H4 (cell line): ENCODE measurements at places on chromosomes 7 and 10.
A peak's percentile ranks its signal among the peaks of the same experiment; 100 is the strongest.

DNA sequence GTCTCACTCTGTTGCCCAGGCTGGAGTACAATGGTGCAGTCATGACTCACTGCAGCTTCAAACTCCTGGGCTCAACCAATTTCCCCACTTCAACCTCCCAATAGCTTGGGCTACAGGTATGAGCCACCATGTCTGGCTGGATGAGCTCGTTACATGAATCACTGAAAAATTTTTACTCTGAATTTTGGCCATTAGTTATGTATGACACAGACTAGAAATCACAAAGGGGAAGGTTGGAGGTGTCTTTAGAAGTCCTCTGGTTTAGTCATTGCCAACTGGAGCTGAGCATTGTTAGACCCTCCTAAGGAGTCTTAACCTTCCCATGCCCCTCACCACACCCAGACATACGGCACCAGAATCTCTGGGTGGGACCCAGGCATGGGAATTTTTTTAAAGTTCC is 34.7 kb downstream of the SVIL start:
- no peak for DNase-seq

- DNase-seq: no peak
Measured at GRCh38 chr10:103278537-103278823, 1.5 kb downstream of the INA start.

GRCh38 chr7:30564243-30564892 is 30.3 kb upstream of the GARS1 start:
- peak; percentile 94 for DNase-seq

DNA sequence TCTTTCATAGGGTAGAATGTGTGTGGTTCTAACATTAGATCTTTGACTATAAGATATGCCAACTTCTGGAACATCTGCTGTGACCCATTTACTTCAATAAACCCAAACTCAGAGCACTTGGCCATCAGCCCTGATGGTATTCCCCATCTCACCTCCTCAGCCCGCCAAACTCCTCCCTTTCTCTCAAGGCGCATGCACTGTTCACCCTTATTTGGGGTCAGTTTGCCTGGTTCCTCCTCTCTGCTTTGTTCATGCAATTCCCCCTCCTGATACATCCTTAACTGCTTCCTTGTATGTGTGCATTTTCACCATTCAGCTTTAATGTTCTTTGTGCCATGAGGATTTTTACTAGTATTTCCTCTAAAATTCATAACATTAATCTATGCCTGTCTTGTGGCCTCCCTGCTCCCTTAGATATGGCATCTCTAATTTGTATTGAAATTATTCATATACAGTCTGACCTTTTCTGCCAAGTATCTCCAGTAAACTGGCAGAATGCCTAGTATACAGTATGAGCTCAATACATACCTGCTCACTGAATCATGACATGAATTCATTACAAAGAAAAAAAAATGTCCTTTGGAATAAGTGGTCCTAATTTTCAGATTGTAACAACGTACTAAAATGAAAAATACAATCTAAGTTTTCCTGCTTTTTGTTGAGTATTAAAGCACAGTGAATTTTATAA is 336.8 kb upstream of the IGFBP3 start:
- peak; percentile 86 for DNase-seq

GRCh38 chr10:124700293-124701037 is 43.7 kb downstream of the FAM53B start:
- DNase-seq: no peak

GRCh38 chr10:13272164-13272571 is 27.7 kb downstream of the PHYH start:
- DNase-seq: no peak

DNA sequence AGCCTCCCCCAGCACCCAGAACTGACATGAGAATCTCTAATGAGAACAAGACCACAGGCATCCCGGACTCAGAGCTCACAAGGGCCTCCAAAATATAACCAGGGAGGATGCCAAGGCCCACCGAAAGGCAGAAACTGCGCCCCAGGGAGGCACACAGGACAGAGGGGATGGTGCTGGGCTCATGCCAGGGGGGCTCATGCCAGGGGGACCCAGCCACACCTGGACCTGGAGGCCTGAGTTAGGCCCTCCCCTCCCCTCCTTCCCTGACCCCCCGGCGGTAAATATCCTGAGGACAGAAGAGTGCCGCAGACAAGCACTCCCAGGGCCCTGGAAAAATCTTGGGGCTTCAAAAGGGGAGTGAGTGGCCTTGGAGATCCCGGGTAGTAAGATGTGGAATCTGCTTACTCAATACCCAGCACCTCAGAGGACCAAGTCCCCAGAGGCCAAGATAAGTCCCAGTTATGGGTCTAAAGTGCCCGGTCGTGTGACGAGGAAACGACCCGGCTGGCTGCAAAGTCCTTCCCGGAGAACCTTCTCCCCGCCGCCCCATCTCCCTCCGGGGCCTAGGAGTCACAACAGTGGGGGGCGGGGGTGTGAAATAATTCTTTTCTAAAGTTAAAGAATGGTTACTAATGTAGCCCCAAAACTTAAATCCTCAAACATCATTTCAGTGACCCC is 11.9 kb downstream of the PDGFA start:
- no peak for DNase-seq

DNA sequence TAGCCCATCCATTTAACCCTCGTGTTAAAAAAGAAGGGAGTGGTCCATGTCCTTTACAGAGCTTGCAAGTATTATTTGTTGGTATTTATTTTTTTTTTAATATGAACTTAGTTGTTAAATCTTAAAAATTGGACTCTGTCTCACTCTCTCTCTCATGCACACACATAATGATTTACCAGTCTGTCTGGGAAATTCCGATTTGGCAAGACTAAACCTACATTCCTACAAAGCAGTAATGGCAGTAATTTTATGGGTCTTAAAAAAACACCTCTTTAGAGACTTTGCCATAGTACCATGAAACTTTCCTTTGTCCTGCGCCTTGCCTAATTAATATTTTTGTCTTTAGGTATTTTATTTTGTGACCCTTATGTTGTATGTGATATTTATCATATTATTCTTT is 239.5 kb upstream of the PPP1R3A start:
- DNase-seq: no peak

DNA sequence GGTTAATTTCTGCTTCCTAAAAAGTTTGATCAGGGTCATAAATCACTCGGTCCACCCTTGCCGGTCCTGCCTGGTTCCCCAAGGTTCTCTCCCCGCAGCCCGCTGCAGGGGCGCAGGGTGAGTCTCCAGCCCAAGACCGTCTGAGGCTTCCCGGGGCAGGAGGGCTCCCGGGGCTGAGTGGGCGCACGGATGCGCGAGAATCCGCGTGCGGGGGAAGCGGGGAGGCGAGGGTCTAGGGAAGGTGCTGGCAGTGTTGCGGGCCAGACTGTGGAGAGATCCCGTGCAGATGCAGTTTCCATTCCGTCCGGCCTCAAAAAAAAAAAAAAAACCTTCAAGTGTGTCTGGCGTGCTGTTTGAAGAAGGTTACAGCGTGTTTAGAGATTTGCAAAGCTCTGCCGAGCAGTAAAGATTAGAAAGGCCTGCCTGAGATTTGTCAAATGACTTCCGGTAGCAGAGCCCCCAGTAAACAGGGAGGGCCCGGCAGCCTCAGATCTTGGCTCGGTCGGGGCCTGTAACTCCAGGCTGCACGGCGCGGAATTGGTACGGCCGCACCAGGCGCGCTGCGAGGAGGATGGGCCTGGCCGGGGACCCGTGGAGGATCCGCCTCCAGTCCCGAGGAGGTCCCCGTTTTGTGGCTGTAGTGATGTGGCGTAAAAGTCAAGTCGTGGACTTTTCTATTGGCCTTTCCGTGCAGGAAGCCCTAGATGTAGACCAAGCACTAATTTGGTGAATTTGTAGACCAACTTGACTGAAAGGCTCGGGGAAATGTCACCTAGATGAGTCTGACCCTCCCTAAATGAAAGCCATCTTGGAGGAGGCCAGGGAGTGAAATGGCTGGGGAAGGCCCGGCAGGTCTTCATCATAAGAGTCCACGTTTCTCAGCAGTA is 293.2 kb upstream of the NFE2L3 start:
- DNase-seq: no peak

DNA sequence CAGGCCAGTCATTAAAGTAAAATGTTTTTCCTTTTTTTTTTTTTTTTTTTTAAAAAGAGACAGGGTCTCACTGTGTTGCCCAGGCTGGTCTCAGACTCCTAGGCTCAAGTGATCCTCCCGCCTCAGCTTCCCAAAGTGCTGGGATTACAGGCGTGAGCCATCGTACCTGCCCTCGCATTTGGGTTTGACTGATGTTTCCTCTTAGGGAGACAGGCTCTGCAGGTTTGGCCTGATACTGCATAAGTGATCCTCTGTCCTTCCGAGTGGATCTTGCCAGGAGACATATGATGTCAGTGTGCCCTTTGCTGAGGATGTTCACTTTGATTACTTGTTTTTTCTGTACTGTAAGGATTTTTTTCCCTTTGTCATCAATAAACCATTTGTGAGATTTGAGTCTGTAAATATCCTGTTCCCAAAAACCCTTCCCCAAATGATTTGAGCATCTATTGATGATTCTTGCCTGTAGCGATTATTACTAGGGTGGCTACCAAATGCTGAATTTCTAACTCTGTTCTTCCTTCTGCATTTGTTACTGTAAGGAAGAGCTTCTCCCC is 19.7 kb downstream of the LIMK1 start:
- no peak for DNase-seq

DNA sequence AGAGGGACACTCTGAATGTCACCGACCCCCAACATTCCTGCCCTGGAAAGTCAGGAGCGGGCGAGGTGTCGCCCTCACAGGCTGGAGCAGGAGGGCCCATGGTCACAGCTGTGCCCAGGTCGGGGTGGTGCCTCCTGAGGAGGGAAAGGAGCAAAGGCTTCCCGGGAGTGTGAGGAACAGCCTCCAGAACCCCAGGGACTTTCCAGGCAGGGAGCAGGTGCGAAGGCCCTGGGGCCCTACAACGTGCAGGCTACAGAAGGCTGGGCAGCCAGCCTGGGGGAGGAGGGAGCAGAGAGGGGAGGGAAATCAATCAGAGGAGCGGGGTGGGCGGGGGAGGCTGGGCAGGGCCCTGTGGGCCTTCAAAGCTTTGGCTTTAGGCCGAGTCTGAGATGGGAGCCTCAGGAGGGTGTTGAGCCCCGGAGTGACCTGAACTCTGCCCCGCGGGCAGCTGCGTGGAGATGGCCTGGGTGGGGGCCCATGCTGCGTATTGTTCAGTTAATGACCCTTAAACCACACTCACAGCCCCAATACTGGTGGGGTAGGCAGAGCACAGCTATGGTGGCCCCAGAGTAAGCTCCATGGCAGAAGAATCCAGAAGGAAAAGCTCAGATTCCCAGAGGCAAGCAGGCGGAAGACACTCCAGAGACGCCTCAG is 44.2 kb upstream of the PPP2R2D start:
- no peak for DNase-seq

- DNase-seq: no peak
Measured at GRCh38 chr7:23242935-23243334, 3.6 kb upstream of the GPNMB start.

DNA sequence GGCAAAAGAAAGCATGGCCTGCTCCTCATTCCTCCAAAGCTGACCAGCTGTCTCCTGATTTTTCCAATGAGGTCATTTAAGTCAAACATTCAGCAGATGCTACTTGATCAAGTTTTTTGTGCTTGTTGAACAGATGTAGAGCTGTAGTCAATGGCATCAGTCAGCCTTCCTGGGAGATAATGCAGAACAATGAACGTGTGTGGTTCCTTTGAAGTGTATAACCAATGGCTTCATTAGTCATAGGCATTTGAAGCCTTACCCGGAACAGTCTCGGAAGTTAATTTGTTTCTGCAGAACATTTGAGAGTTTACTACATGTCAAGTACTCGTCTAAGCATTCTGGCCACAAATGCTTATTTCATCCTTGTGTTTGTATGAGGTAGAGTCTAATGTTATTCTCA is 227.1 kb downstream of the ADRA2A start:
- DNase-seq: peak; percentile 10

DNA sequence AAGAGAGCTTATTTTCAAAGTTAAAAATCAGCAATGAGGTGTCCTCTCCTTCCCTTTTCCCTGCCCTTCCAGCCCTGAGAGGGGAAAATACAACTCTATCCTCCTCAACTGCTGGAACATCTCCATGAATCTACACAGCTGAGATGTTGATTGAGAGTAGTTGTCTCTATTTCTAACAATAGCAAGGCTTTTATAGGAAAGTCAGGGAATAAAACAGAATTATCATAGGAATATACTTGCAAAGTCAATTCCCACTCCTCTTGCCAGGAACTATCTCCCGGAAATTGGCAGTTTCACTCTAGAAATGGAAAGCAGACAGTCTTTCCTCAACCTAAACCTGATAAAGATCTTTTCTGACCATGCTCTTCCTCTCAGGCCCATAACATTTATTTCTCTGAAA is 8.8 kb downstream of the HGF start:
- DNase-seq: no peak

DNA sequence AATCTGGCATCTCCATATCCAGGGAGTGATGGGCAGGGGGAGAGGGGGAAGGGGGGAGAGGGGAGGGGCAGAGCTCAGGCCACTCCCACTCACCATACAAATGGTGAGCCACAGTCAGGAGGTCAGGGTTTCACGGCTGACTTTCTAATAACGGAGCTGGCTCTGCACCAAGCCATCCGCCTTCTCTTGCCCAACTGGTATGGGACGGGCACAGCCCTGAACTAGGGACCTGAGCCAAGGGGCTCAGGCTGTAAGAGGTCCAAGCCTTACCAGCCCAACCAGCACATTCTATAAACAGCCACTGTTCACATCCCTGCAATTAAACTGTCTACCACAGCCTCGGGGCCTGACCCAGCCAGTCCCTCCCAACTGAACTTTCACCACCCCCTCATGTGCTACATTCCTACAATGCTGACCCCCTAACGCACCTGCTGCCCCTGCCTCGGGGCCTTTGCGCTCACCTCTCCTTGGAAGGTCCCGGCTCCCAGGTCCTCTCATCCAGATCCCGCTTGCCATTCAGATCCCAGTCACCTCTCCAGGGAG is 32.5 kb downstream of the RGS10 start:
- DNase-seq: peak; percentile 48
